Tibial artery (tissue), 4 donors: ENCODE measurements at places on chromosomes 12 and 14.

DNA sequence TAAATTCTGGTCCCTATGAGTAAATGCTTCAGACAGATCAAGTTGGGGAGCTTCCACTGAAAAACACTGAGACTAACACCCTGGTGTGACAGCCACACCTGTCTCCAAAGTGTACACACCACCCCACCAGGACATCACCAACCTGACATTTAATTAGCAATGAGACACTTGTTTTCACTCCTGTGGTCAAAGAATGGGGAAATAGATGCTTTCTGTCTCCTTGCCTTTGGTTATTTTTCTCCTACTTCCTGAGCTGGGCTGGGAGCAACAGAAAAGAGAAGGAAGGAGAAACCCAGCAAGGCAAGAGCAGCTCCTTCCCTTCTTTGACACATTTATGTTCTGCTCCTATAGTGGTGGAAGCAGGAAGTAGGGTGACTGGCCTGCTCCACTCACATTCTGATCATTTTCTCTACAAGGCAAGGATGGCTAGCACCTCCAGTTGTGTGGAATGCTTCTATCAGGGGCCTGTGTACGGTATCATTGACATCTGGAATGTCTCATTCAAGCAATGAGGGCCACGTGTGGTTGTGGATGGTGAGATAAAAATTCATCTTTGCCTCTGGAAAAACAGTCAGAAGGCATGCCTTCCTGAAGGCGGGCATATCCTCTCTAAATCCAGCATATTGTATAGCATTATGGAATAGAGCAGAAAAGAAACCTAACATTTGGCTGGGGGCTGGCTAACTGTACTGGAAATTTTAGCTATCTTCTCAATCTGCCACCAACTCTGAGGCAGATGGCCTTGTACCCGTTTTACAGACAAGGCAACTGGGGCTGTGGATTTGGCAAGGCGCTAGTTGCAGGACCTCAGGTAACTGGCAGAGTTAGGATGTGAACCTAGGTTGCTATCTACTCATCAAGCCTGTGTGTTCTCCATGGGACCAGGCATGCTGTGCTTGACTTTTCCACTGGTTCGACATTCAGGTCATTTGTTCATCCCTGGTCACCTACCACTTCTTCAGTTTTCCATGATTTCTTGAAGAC is 24.8 kb upstream of the LGALS3 start:
- DNase-seq = no peak

- DNase-seq = no peak
Observed at GRCh38 chr12:89933911-89934310, 225.3 kb upstream of the ATP2B1 start.

DNA sequence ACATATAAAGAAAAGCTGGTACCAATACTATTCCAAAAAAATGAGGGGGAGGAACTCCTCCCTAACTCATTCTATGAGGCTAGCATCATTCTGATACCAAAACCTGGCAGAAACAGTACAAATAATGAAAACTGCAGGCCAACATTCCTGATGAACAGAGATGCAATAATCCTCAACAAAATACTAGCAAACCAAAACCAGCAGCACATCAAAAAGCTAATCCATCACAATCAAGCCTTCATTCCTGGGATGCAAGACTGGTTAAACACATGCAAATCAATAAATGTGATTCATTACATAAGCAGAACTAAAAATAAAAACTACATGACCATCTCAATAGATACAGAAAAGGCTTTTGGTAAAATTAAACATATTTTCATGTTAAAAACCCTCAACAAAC is 281.3 kb downstream of the KCNH5 start:
- no peak for DNase-seq

DNA sequence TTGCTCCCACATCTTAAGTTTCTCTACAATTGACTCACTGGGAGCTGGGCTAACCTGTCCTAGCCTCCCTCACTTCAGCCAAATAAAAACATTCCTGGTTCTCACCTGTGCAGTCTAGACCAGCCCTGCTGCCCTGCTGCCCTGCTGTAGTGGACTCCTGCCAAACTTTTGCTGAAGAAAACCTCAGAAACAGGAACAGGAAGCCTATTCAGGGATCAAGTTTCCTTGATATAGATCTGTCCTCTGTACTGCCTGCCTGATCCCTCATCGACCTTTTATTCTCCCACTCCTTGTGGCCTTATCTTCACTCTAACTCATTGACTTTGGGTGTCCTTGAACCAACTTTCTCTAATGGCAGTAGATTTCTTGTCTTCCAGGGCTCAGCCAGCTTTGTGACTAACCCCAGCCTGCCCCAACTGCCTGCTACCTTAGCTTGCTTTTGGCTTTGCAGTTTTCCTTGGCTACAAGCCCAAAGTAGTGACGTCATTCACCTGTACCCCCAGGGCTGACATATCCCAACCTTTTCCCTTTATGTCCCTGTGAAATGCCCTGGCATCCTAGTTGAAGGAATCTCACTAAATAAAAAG is 234.8 kb downstream of the DUSP6 start:
- DNase-seq = no peak

DNA sequence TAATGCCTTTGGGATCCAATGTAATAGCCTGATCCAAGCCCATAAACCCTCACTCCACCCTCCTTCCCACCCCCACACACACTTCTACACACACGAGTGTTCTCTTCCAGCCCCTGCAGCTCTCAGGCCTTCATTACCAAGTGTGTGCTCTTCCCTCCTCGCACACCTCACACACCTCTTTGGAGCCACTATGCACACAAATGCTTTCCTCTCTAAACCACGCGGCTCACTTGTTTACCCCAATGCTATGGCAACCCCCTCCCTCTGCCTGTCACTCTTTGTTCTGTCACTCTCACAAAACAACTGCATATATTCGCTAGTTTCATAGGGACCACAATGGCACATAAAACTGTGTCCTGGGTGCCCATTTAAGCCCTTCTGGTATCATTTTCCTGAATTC is 35.1 kb downstream of the PPP2R5E start:
- no peak for DNase-seq

- no peak for DNase-seq
Observed at GRCh38 chr14:30082486-30082885, 154.8 kb upstream of the PRKD1 start.

DNA sequence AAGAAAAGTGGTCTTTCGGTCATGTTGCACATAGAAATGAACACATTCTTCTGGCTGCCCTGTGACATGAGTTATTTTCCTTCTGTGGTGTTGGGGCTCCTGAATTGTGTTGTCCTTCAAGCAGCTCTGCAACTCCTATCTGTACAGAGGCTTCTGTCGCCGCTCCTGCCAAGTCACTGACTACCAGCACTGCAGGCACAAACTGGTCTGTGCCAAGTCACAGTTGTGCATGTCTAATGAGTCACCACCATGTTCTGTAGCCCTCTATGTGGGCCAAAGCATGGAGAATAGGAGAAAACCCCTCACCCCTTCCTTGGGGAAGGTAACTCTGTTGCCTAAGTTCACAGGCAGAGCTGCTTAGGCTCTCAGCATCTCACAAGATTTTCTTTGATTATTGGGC is 283.3 kb downstream of the RPL10L start:
- DNase-seq = no peak

DNA sequence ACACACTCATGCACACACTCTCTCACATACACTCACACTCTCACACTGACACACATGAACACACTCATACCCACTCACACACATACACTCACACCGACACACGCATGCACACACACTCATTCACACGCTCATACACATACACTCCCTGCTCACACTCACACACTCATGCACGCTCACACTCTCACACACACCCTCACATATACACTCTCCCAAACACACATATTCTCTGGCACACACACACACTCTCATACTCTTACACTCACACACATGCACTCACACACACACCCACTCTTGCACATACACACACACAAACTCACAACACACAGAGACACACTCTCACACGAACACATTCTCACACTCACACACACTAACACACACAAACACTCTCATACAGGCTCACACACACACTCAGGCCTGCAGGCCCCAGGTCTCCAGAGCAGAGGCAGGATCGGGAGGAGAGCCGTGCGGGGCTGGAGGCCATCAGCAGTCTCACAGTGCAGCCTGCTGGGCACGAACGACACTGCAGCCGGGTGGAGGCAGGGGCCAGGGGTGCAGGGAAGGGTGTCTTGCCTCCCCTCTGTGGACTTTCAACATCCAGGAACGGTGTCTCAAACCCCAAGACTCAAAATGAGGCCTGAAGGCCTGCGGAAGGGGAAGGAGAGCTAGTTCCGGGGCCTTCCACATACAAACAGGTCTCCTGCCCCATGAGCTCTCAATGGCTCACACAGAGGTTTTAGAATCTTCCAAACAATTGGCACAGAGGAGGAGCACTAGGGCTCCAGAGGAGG is 148.7 kb downstream of the ANO2 start:
- DNase-seq = no peak

- no peak for DNase-seq
Observed at GRCh38 chr14:100443603-100444002, 120.5 kb downstream of the SLC25A47 start.

DNA sequence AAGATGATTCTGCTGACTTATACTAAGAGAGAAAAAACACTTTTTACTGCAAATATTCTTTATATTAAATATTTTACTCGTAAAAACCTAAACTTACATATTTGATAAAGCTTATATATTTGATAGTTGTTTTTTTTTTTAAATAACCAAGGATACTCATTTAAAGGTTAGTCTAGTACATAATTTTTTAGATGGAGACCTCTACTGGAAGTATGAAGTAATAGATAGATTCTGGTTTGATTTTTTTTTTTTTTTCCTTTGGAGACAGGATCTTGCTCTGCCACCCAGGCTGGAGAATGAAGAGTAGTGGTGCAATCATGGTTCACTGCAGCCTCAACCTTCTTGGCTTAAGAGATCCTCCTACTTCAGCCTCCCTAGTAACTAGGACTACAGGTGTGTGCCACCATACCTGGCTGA is 16.4 kb downstream of the ARID2 start:
- no peak for DNase-seq

GRCh38 chr12:55983232-55983842 is 9.5 kb downstream of the RAB5B start:
- DNase-seq = no peak

- DNase-seq = no peak
Observed at GRCh38 chr12:41930866-41931437, 213.7 kb downstream of the GXYLT1 start.

DNA sequence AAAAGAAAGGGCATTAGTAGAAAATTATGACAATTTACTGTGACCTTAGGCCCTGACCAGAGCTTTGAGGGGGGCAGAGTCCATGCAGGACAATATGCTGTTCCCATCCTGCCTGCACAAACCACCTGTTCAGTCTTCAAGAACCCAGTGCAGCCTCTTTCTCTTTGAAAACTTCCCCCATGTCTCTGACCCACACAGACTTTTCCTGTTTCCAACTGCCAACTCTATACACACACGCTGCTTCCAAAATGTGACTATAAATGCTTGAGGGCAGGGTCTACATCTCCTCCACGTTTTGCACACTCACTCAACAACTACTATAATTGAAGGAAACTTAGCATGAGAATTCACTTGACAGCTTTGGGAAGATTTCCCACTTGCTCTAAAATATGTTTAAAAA is 36.6 kb upstream of the SYCP3 start:
- DNase-seq = no peak

DNA sequence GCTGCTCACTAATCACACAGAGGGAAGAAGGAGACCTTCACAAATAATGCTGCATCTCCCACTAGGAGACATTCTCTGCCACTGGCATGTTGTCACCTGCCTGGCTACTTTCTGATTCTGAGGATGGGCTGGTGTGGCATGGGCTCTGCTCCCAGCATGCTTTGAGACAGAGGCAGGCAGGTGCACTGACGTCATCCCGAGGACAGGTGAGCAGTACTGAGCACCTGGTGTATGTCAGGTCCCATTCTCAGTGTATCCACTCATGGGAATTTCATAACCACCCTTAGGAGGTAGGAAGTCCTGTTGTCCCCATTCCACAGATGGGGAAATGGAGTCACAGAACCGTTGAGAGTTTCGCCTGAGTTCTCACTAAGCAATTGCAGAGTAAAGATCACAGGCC is 597.9 kb downstream of the VRK1 start:
- DNase-seq = no peak
